Skeletal muscle cell (primary cell): ENCODE measurements at places on chromosomes 6 and 20.

DNA sequence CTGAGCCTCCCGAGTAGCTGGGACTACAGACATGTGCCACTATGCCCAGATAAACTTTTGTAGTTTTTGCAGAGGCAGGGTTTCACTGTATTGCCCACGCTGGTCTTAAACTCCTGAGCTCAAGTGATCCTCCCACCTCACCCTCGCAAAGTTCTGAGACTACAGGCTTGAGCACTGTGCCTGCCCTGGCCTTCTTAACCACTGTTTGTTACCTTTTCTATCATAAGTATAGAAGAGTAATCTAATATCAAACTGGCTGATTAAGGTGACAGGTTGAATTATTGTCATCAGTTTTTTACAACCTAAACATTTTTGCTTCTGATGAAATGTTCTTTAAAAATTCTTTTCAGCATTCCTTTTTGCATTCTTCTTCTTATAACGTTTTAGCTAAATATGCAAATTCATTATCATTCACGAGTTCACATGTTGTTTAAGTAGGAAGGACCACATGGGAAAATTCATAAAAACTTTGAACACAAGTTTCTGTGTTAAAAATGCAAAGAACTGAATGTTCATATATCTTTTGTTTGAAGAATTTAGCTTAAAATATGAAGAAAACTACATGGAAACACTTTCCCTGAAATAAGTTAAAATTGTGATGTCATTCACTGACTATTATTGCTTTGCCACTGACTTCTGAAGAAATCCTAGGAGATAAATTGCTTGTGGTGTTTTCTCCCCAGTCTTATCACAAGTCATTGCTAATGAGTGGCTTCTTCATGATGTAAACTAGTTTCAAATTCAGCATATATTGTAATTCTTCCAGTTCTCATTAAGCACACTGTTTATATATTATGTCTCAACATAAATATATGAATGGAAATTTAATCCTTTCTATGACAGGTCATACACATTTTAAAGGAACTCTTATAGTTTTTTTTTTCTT is 106.7 kb downstream of the ADGRB3 start:
- DNase-seq = no peak

DNA sequence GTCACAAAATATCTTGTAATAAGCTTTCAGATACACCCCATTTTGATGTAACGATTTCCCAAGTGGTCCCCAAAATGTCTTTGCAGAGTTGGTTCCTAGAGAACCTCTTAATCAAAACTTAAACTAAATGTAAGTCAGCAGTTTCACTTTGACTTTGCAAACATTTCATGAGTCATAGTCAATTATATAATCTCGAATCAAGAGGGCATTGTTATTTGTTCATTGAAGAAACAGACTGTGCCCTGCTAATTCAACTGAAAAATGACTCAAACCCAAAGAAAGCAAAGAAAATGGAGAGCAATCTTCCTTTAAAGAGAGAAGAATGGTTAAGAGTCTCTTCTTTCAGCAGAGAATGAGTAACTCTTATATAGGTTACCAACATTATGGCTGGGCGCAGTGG is 58.3 kb downstream of the IPCEF1 start:
- DNase-seq = no peak

DNA sequence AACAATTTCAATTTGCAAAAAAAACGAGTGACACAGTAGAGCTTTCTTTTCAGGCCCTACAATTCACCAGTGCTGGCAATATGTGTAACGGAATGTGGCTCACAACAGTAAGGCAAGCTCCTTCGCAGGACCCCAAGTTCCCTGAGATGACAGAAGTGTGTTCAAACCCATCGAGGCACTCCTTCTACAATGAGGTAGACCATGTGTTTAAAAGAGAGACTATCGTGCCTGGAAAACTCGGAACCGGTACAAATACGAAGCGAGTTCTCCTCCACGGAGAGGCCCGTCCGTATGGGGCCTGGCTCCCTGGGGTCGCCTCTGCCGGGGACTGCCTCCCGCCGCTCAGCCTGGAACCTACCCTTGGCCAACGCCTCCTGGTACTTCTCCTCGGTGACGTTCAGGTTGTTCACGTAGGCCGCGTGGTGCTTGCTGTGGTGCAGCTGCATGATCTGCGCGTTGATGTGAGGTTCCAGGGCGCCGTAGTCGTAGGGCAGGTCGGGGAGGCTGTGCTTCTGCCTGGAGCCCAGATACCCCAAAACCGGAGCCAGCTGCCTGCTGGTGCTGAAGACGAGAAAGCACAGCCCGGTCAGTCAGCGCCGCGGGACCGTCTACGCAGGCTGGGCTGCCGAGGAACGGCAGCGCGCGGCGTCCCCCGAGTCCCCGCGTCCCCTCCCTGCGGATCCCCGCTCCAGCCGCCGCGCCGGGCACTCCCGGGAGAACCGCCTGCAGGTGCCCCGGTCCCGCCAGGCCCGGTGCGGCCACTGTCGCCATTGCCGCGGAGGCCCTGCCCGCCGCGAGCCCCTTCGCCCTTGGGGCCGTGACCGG is 526 bp downstream of the SOD2 start:
- no peak for DNase-seq

GRCh38 chr20:46803123-46804020 is 91.3 kb upstream of the EYA2 start:
- no peak for DNase-seq

- no peak for DNase-seq
These were observed 32.6 kb upstream of the AHI1 start for GRCh38 chr6:135530113-135530512.

DNA sequence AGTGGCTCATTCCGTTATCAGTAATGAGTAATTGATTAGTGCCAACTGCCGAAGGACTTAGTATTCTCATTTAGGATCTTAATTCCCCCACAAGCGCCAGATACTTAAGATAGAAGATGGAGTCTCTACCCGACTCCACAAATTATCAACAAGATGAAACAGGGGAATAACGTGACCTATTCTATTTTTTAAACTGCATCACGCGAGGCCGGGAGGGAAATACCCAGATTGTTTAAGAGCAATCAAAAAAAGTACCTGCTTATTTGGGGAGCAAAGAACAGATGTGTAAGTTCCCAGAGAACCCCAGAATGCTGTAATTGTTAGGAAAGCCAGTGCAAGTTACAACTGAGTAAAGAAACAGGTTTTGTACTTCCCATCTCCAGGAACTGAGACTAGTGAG is 1.1 kb upstream of the MAP3K5 start:
- DNase-seq = no peak

- peak; percentile 89 for DNase-seq
These were observed 42.6 kb upstream of the ENPP1 start for GRCh38 chr6:131765081-131765803.

DNA sequence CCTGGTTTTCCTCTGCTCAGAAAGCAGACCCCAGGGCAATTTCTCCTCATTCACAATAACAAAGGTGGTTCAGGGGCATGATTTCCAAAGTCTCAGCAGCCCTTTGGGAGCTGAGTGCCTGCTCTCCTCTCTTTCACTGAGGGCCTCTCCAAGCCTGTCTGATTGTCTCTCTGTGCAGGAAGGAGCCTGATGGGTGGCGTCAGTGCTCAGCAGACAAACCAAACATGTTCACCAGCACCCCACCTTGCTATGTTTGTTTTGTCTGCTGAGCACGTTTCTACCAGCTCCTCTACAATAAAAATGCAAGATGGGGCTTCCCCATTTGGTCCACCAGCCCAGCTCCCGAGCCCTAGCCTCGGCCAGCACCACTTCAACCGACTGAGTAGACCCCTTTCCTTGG is 25.4 kb upstream of the TCP11 start:
- no peak for DNase-seq

DNA sequence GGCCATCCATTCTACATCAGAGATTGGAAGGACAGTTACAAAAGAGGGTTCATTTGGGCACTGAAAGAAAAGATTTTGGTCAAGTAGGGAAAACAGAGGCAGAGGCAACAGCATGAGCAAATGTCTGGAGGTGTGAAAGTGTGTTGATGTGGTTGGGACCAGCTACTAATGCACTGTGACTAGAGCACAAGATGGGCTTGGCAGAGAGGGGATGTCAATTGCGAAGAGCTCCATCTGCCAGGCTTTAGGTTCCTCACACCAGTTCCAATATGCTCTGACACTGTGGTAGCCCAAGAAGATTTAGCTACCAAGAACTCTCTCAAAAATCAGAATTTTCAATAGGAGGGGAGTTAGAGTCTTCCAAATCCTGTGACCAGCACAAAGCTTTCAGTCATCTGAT is 42.1 kb downstream of the TRAF3IP2 start:
- DNase-seq = no peak

DNA sequence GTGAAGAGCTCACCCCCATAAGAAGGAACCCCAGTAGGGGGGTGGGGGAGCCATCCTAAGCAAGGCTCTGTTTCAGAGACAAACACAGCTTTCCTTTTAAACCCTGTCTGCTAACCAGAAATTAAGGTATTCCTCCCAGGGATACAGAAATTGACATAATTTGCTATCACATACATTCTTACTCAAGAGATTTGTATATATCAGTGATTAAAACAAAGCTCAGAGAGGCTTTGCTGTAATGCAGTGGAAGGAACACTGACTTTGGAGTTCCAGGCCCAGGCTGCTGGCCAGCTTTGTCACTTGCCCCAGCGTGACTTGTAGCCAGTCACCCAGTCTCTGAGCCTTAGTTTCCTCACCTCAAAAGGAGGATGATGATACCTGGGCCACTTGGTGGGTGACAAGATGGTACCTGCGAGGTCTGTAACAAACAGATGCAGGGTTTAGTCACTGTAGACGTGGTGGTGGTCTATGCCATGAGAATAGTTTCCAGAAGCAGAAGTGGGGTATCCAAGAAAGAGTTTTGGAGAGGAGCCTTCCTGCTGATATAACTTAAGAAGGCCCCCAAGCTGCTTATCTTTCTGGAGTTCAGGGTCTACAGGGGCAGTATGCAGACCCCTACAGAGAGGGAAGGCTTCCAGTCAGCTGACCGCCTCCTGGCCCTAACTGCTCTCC is 3.2 kb upstream of the FOXF2 start:
- no peak for DNase-seq

DNA sequence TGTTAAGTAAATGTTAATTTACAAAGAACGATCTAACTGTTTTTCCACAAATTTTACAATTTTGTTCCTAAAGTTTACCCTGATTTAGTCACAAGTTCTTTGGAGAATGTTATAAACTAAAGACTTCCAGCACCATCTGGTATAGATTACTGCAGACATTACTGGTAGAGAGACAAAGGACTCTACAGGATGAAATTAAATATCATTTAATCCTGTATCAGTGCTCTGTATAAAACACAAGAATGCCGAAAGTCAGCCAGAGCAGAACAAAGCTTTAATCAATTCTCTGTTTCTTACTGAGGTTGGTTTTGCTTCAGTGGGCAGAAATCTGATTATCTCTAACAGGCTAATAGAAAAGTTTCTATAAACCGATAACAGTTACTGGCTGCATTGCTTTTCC is 763.6 kb downstream of the TENT5A start:
- no peak for DNase-seq

- no peak for DNase-seq
These were observed 1.7 kb upstream of the ADGRB3 start for GRCh38 chr6:68633281-68633971.

- no peak for DNase-seq
These were observed 31.4 kb downstream of the NHSL1 start for GRCh38 chr6:138467901-138468300.

DNA sequence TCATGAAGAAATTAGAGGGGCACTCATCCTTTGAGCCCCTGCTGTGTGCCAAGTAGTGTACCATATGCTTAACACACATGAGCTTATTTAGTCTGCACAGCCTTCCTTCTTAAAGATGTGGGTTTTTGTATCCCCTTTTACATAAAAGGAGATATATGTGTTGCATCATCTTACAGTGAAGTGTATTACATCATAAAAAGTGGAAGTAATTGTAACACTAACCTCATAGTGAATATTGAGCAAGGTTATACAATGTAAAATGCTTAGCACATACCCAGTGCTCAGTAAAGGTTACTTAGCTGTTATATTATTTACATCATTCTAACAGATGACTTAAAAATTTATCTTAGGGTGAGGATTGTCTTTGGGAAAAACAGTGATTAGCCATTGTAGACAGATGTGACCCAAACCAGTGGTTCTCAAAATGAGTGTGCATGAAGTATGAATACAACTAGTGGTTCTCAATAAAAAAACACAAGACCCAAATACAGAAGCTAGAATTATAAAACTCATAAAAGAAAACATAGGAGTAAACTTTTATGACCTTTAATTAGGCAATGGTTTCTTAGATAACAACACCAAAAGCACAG is 3.8 kb upstream of the PIGU start:
- DNase-seq = no peak

GRCh38 chr20:13222319-13222716 is 1.2 kb downstream of the ISM1 start:
- no peak for DNase-seq

- DNase-seq = no peak
These were observed 219.2 kb downstream of the CLVS2 start for GRCh38 chr6:123215211-123215610.

- DNase-seq = no peak
These were observed 203.2 kb upstream of the SMLR1 start for GRCh38 chr6:130624046-130624445.
